ENCODE measurements at places on chromosomes 3 and 15.

DNA sequence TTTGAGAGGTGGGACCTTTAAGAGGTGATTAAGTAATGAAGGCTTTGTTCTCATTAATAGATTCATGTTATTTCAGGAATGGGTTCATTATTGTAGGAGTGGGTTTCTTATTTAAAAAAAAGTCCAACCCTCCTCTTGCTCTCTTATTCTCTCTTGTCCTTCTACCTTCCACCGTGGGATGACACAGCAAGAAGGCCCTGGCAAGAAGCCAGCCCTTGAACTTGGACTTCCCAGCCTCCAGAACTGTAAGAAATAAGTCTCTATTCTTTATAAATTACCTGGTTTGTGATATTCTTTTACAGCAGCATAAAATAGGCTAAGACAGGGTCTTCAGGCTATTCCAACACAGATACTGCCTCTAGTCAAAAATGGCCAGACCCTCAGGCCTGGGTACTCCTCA, 62.2 kb downstream of the MYLK start:
- no peak for DNase-seq

GRCh38 chr3:150771600-150771999, 8.6 kb upstream of the SIAH2 start:
- DNase-seq = no peak

GRCh38 chr3:152227027-152227426, 41.7 kb upstream of the MBNL1 start:
- no peak for DNase-seq

- DNase-seq = no peak
Observed at GRCh38 chr15:79090487-79091203, at the start of gene RASGRF1. Gene RASGRF1, minus strand, starts transcription at chr15:79090780. Its CDS starts 282 bp downstream, at chr15:79090498.

- DNase-seq = no peak
Observed at GRCh38 chr3:136994772-136995516, 37.2 kb downstream of the IL20RB start.

- DNase-seq = no peak
Observed at GRCh38 chr15:33109345-33109744, 85.2 kb downstream of the FMN1 start.

- no peak for DNase-seq
Observed at GRCh38 chr15:84725001-84725491, 9.1 kb upstream of the SEC11A start.

- DNase-seq = peak; percentile 36
Observed at GRCh38 chr3:136343873-136344555, 93.9 kb downstream of the PCCB start.

GRCh38 chr15:63010920-63011693, 31.4 kb upstream of the TPM1 start:
- no peak for DNase-seq

DNA sequence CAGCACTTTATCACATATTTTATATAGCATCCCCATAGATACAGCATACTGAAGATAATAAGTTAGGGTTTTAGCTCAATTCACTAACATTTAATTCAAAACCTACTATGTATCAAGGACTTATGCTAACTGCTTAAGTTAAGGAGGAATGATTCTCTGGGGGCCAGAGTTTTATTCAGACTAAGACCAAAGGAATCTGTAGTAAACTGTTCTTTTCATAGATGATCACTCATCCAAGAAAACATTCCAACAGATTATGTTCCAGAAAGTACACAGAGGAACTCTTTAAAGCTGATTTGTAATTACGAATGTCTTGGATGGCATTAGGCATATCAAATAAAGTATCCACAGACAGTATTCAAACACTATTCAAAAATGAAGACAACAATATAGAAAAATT, 226.4 kb downstream of the SCAPER start:
- DNase-seq = no peak

DNA sequence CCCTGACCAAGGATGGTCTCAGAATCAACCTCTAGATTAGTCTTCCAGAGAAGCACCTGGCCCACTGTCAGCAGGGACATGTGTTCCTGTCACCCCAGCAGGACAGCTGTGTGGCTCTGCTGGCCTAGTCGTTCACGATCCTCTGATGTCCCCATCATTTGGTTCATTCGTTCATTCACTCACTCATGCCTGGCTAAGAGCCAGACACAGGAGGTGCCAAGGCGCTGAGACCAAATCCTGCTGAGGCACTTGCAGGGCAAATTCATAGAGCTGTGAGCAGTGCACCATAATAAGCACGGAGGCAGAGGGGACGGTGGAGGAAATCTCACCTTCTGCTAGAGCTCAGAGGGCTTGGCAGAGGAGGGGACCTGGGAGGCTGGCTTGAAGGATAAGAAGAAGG, 49.9 kb upstream of the FGD5 start:
- no peak for DNase-seq

DNA sequence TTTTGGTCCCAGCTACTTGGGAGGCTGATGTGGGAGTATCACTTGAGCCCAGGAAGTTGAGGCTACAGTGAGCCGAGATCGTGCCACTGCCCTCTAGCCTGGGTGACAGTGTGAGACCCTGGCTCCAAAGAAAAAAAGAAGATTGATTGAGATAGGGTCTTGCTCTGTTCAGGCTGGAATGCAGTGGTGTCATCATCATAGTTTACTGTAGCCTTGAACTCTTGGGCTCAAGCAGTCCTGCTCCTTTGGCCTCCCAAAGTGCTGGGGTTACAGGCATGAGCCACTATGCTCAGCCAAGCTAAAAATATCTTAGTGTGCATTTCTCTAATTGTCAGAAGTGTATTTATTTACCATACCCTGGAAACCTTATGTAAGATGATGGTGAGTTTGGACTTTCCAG, 43.9 kb downstream of the IGF1R start:
- DNase-seq = no peak

DNA sequence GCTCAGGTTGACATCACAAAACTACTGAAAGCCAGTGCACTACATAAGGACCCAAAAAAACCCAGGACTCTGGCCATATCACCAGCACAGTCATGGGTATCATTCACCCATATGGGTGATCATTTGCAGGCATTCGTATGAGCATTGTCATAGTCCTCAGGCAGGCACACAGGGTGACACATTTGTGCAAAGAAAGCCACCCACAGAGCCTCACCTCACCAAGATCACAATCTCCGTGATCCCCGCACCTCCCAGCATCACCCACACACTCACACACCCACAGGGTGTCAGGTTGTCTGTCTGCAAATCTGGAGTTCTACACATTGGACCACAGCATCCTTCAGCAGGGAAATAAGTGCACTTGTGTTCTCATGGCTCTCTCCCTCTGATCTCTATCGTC, 166.0 kb upstream of the LPP start:
- no peak for DNase-seq

DNA sequence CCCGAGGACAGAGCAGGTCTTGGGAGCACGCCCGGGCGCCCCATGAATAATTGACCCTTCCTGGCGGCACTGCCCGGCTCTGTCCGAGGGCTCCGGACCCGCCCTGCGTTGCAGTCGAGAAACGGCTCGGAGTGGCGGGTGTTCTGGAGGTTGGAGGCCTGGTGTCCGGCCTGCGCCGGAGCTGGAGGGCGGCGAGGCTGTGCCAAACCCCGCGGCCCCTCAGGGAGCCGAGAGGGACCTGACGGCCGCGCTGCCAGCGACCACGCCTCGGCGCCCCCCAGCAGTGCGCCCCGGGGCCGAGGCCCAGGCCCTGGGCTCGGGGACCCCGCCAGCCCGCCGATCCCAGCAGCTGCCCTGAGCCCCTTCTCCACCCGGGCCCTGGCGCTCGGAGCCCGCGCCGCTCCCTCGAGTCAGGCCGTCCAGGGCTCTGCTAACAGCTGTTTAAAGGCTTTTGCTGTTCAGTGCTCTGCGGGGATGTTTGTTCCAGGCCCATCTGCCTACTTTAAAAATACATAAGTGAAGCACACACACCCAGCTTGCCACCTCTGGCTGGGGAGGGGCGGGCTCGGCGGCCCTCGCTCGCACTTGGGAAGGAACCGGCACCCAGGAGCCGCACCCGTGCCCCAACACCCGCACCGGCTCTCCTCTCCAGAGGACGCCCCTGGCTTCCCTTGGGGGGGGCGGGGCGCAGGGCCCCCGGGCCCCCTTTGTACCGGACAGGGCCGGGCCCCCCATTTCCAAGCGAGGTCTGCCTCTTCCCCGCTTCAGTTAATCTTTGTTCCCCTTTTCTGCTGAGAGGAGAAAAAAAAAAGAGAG, 730 bp upstream of the ZNF710 start:
- no peak for DNase-seq

GRCh38 chr15:39669241-39669640, 88.4 kb downstream of the THBS1 start:
- no peak for DNase-seq

DNA sequence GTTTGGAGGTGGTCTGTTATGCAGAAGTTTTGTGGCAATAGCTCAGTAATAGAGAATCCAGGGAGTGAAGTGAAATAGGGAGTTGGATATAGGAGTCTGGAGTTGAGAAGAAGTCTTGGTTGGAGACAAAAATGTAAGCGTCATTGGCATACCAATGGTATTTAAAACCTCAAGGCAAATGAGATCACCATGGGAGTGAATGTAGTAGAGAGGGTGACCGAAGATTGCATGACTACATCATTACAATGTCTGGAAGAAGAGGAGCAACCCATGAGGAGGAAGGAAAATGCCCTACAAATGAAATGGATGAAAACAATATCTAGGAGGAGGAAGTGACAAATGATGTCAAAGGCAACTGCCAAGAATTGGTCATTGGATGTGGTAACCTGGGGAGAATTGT, 54.4 kb downstream of the CNTN4 start:
- DNase-seq = no peak

- no peak for DNase-seq
Observed at GRCh38 chr3:184338511-184338945, 1.1 kb downstream of the FAM131A start.

GRCh38 chr3:50639055-50639494, 22.1 kb downstream of the MAPKAPK3 start:
- DNase-seq = peak; percentile 78

GRCh38 chr15:50227076-50227475, 38.5 kb downstream of the HDC start:
- DNase-seq = no peak

Data from H54 (cell line).